ENCODE measurements at places on chromosomes 6 and 20. TPM values are rescaled to one million over a fixed set of nuclear protein-coding genes. Genes with fewer than 3 reads are reported as not detected.

Gene PPIL6
- total RNA-seq = 0.17 TPM

Gene EFCAB8
- 2.7 TPM for total RNA-seq

Gene VGLL2
- not detected for total RNA-seq

Gene FAM83C
- total RNA-seq = not detected

DNA sequence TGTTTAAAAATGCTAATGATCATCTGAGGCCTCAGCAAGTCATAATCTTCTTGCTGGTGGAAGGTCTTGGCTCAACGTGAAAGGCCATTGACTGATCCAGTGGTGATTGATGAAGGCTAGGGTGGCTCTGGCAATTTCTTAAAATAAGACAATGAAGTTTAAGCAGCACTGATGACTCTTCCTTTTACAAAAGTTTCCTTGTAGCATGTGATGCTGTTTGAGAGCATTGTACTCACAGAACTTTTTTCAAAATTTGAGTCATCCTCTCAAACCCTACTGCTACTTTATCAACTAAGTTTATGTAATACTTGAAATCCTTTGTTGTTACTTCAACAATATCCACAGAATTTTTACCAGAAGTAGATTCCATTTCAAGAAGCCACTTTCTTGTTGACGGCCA is 382.3 kb downstream of the ESR1 start:
- no peak for DNase-seq

DNA sequence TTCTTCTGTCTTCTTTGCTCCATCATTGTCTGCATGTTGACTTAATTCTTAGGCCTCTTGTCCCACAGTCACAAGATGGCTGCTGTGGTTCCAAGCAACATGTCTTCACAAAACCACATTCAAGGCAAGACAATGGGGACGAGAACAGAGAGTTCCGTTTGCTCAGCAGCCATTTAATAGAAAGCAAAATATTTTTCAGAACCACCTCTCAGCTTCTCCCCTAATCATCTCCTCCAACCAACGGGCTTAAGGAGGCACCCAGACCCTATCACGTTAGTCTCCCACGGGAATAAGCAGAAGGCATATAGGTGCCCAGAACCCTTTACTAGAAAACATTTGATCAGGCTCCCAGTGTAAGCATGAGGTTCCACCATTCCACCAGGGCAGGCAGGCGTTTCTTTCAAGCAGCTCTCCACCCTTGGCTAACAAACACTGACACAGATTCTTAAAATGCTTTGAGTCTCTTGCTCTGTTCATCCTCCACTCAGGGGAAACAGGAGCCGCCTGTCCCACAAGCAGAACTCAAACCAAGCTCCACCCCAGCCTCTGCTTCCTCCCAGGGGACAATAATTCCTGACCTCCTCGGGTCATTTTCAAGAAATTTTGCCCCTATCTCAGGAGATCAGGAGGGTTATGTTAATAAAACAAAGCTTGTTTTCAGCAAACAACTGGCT is 19.0 kb downstream of the BMP7 start:
- DNase-seq = no peak

DNA sequence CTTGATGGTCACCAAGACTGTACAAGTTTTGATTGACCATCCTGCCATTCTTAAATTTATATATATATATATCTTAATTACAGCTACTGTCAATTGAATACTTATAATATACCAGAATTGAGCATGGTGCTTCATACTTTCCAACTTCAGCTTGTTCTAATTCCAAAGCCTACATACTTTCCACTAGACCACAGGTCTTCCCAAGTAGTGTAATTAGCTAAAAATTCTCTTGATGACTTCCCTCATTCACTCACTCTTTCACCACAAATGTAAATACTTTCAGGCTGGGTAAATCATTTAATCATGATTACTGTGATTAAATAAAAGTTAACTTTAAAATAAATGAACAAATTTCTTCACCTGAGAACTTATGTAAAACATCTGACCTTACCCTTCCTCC is 3.4 kb downstream of the ASF1A start:
- no peak for DNase-seq

DNA sequence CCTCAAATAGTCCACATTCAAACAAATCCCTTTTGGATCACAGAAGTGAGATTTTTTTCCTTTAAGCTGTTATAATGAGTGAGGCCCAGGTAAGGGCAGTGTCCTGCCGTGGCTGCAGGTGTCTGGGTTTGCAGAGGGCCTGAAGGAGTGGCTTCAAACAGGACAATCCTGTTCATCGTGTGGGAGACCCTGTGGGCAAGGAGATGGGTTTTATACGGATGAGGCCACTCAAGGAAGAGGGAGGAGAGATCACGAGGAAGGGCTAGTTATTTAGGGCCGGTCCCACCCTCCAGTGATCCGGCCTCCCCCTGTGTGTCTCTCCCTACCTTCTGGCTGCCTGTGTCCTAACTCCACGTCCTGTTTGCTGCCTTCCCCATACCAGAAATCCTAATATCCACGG is 33.8 kb downstream of the PPP1R14C start:
- DNase-seq = no peak

GRCh38 chr6:41711323-41712038 is 23.9 kb downstream of the TFEB start:
- no peak for DNase-seq

All from activated T-cell treated with anti-CD3 and anti-CD28 coated beads, Interleukin-2, amount 50 U/mL, for 72 hours (primary cell).